ENCODE measurements at places on chromosomes 4 and X. TPM values are rescaled to one million over a fixed set of nuclear protein-coding genes. Genes with fewer than 3 reads are reported as not detected.
A peak's percentile ranks its signal among the peaks of the same experiment; 100 is the strongest.

GRCh38 chrX:124257924-124258702, 74.3 kb upstream of the TEX13D start:
- DNase-seq = no peak

NKX6-1 gene
- total RNA-seq = not detected

GRCh38 chr4:27046851-27047250, 186.2 kb downstream of the STIM2 start:
- DNase-seq = no peak

- no peak for DNase-seq
Measured at GRCh38 chrX:95662200-95662599, 1022.4 kb upstream of the DIAPH2 start.

DNA sequence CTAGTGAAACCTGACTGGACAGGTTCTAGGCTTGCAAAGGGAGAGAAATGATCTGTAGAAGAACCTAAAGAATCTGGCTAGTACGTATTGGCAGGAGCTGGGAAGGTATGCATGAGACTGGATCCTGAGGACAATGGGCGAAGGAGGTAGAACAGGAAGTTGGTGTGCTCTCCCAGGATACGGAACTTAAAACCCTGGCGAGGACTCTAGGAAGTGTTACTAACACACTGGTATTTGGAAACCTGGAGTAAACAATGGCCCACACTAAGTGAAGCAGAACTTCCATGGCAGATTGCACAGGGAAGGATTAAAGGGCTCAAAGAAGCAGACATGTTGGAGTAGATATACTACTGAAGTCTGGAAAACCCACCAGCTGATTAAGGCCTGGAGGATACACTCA, 9.1 kb downstream of the SYN1 start:
- DNase-seq = no peak

- DNase-seq = no peak
Measured at GRCh38 chr4:145792429-145792828, 112.5 kb downstream of the C4orf51 start.

- DNase-seq = no peak
Measured at GRCh38 chr4:76458825-76459224, 23.8 kb downstream of the SHROOM3 start.

- DNase-seq = peak; percentile 97
Measured at GRCh38 chr4:185839194-185839712, 27.3 kb upstream of the SORBS2 start.

DNA sequence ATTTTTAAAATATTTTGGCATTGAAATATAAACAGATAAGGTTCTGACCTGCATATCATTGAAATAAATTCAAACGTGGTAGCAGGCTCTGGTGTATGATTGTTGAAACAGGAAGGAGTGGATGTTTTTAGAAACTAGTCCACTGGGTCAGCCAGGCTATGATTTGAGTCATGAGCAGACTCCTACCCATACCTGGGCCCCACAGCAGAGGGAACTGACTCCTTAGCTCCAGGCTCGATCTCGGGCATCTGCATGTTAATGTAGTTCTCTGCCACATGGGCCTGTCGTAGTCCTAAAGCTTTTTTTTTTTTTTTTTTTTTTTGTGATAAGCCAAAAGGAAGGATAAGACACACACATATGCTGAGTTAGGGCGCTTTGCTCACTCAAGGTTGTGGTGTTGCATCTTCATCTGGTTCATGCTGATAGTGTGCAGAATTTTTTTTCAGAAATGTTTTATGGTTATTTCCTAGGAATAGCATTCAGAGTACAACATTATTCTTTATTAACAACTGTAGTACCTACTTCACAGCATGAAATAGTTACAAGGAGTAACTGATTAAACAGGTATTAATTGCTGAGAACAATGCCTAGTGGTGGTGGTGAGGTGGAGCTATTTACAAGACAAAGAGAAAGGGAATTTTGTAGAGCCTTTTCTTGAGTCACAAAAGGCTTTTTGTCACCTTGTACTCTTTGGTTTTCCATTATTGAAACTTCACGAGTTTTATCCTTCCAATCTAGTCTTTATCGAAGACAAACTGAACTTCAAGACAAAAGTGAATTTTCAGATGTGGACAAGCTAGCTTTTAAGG, 27.3 kb downstream of the OFD1 start:
- no peak for DNase-seq
